ENCODE measurements at places on chromosomes 2 and 18.

DNA sequence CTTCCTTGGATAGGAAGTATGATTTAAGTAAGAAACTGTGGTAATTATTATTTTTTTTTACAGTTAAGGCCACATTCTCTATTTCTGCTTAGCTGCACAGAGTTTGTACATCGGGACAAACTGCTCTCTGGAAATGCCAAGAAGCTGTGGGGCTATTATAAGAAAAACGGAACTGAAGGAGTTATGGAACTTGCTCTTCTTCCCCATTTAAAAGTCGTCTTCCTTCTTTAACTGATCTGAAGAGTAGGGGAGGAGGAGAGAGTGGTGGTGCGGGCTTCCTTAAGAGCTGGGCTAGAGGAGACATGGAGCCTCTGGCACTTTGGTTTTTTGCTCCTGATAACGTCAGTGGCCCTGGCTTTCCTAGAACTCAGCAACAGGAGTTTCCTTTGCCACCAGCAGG is 54.4 kb downstream of the RAB31 start:
- DNase-seq, result no peak

DNA sequence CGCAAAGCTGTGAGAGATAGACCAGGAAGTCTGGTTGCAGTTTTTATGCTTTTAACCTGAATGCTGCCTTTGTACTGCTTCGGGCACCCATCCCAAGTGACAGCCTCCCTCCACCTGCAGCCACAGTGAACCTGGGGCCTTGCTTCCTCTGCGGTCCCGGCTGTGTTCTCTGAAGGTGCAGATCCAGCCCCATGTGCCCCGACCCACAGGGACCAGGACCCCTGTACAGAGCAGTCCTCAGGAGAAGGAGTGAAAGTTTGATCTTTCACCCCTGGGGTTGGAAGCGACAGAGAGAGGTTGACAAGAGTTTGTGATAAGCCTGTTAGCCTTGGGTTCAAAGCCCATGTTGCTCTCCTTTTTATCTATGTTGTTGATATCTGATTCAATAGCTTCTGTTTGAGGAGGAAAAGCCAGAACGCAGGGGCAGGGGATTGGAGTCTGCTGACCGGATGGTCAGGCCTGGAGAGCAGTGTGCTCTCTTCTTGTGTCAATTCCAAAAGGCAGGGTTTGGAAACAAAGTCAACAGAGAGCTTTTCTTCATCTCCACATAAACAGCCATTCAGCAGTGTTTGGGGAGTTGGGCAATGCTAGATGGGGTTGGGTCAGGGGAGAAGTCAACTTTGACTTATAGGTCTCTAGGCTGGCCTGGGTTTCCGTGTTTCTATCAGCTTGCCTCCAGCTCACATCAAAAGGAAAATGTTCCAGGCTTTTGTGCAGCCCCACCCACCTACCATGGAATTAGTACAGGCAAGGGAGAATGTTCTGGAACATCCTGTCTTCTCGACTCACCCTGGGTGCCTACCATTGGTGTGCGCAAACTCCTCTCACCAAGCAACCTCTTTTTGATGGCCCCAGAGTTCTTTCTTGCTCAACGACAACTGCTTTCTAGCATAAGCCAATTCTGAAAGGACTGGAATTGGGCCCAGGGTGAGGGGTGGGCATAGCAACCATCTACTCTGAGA is 214.9 kb downstream of the ALPK2 start:
- DNase-seq, result no peak

DNA sequence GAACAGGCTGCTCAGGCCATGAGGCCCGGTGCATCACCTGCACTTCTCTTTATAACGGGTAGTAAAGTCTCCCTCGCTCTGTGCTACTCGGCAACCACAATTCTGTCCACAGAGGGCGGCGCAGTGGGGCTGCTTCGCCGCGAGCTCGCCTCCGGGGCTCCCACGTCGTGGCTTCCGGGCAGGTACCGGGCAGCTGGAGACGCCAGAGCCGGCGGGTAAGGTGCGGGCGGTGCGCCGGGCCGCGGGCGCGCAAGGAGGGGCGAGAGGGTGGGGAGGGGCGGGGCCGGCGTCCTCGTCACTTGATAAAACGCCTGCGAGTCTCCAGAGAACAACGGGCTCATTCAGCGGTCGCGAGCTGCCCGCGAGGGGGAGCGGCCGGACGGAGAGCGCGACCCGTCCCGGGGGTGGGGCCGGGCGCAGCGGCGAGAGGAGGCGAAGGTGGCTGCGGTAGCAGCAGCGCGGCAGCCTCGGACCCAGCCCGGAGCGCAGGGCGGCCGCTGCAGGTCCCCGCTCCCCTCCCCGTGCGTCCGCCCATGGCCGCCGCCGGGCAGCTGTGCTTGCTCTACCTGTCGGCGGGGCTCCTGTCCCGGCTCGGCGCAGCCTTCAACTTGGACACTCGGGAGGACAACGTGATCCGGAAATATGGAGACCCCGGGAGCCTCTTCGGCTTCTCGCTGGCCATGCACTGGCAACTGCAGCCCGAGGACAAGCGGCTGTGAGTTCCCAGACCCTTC is at the start of gene ITGA6:
Gene ITGA6 (plus strand): TSS at position 331 of the 734 bp plus-strand sequence.
- no peak for DNase-seq

GRCh38 chr2:24123922-24124580 is 782 bp downstream of the FAM228B start:
- no peak for DNase-seq

GRCh38 chr18:70044632-70045031 is 97.0 kb upstream of the CD226 start:
- no peak for DNase-seq

- DNase-seq, result no peak
Observed at GRCh38 chr2:88087763-88088162, 20.1 kb downstream of the SMYD1 start.

DNA sequence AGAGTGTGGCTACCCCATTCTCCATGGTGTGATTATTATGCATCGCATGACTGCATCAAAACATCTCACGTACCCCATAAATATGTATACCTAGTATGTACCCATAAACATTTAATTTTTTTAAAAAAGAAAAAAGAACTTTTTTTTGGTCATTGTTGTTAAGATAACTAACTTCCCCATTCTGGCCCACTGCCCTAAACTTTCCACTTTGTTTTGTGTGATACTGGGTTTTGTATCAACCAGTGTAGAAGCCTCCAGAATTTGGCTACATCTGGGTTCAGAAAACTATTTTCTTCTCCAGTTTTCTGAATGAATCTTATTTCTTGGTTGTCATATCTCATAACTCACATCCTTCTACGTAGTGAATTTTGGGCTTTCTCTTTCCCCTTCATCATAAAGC is 62.3 kb upstream of the NABP1 start:
- DNase-seq, result no peak

GRCh38 chr2:134852518-134852917 is 14.1 kb downstream of the ACMSD start:
- no peak for DNase-seq

DNA sequence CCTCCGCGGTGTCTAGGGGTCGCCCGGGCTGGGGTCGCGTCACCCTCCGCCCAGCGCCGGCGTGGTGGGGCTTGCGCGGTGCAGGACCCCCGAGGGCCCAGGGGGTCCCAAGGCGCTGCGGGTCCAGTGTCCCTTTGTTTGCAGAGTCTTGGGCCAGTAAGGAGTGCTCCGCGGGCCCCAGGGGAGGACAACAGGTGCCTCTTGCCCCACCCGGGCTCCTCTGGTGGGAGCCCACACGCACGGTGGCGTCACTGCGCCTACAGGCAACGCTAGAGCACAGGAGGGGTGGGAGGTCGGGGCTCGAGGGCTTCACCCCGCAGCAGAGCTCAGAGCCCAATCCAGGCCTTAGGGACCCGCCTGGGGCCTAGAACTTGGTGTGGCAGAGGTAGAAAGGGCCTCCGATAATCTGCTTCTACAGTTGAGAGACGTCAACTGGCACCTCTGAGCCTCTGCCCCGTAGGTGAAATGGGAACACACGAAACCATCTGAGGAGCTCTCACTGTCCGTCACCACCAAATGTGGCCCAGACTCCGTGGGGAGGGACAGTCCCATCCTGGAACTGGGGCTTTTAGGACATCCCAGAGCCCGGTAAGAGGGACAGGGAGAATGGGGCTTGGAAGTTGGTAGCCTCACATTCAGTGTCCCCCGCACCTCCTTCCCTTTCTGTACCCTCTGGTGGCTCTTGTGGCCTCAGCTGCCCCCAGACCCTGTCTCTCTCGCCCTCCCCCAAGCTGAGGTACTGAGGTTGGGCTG is 1.4 kb downstream of the ARID5A start:
- no peak for DNase-seq
